ENCODE measurements at places on chromosomes 3 and 15.

- DNase-seq = no peak
These were observed 300.4 kb upstream of the STT3B start for GRCh38 chr3:31232055-31233025.

DNA sequence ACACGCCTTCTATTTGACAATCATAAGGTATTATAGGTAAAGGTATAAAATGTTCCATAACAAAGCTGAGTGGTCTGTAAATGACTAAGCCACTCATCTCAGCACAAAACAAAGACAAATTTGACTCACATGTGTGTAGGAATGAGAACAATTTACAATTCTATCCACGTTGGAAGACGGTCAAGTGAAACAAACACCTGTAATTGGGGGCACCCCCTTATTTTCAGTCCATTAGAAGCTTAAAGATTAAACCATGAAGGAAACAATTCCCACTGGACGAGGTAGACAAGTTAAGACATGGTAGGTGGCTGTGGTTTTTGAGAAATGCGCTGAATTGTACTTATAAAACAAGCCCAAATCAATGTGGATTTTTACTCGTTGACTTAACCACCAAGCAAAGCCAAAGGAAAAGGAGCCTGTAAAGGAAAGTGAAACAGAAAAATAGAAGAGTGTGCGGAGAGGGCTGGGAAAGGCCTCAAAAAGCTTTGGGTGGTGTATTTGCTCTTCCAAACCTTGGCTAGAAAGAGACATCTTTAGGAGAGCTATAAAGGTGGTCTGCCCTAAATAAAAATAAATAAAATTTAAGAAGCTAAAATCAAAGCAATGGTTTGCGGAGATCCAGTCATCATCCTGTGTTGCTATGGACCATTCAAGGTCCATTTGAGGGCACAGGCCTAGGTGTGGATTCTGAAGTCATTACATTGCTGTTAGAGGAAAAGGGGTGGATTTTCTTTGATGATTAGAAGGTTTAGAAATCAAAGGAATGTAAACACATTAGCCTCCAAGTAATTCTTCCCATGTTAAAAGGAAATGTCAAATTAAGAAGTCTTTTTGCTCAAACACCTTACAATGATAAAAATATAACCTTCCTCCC is 135.0 kb downstream of the TFG start:
- no peak for DNase-seq

GRCh38 chr3:17357035-17357710 is 385.3 kb downstream of the TBC1D5 start:
- DNase-seq = no peak

- DNase-seq = no peak
These were observed 56.9 kb downstream of the ABHD5 start for GRCh38 chr3:43747641-43748040.
